H7 (cell line): ENCODE measurements at places on chromosomes 1 and 21. TPM values are rescaled to one million over a fixed set of nuclear protein-coding genes. Genes with fewer than 3 reads are reported as not detected.

The SPRR2F gene
- not detected in 2 replicates for total RNA-seq

GRCh38 chr1:156970017-156970416, 49.6 kb downstream of the LRRC71 start:
- DNase-seq: no peak

The TIE1 gene
- 2.6 and 5.4 TPM in 2 replicates for total RNA-seq

DNA sequence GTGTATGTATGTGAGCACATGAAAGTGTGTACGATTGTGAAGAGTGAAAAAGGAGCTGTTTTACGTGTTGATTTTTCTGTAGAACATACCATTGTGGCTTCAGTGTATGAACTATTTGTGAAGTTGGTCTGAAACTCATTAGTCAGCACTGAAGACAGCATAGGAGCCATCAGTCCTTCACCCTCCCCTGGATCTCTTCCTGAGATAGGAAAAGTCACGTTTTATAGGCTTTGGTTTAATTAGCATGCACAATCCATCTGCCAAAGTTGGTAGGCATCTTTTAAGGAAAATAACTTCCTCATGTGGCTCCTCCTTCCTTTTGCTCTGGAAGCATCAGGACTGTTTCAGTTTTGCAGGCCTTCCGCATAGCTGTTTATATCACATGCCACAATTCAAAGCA, 1.4 kb upstream of the RABIF start:
- no peak for DNase-seq

GRCh38 chr1:145720878-145721671, 1.8 kb downstream of the CD160 start:
- DNase-seq: peak; percentile 92
